Posterior vena cava (tissue), 2 donors: ENCODE measurements at places on chromosomes 4 and X. TPM values are rescaled to one million over a fixed set of nuclear protein-coding genes. Genes with fewer than 3 reads are reported as not detected.

The PDZD4 gene
- total RNA-seq: 21.0 TPM

The TNMD gene
- total RNA-seq: 0.43 TPM

The RASSF6 gene
- not detected for total RNA-seq

The TMEM31 gene
- total RNA-seq: not detected

The NWD2 gene
- total RNA-seq: 0.05 TPM

The CLCN4 gene
- total RNA-seq: 8.4 TPM

The VCX2 gene
- total RNA-seq: not detected

The PNMA6A gene
- 1.4 TPM for total RNA-seq
